Cardiac muscle cell (in vitro differentiated cells and primary cell): ENCODE measurements at places on chromosomes 5 and 9.
A peak's percentile ranks its signal among the peaks of the same experiment; 100 is the strongest.

DNA sequence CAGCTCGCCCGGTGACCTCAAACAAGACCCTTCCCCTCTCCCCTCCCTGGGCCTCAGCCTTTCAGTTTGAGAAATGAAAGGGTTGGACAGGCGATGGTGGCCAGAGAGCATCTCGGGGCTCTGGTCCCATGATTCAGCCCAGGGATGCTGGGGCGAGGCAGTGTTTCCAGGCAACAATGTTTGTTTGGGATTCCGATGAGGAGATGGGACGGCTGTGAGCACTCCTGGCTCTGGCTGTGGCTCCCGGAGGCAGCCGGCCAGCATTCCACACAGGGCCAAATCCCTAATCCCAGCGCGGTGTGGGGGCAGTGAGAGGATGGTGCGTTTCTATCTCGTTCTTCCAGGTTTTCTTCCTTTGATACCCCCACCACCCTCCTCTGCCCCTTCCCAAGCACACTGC, 66.0 kb downstream of the HMCN2 start:
- peak; percentile 81 for DNase-seq

DNA sequence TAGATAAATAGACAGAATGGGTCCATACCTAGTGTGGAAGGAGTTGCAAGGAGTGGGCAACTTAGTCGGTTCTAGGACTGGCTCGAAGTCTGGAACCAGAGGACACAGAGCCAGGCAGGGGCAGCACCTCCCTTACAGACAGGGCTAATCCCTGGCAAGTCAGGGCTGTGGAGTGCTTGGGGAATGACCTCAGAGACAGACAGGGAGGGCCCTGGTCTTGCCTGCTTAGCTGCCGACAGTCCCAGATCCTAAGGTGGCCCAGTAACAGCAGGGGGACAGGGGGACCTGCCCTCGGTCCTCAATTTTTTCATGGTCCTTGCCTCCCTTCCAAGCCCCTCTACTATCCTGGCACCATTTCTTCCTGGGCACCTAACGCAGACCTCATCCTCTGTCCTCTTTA, 222.4 kb upstream of the TNC start:
- no peak for DNase-seq

DNA sequence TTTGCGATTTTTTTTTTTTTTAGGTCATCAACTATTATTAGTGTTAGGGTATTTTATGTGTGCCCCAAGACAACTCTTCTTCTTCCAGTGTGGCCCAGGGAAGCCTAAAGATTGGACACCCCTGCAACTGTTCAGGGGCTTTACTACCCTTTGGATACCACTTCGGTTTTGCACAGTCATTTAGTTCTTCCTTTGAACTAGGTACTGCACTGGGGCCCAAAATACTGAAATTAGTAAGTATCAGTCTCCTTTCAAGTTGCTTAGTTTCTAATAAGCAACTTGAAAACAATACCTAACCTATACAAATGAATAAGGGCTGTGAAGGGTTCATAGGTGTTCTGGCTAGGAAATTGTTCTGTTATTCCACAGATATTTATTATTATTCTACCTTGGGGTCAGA, 45.3 kb downstream of the CWC27 start:
- DNase-seq = no peak

DNA sequence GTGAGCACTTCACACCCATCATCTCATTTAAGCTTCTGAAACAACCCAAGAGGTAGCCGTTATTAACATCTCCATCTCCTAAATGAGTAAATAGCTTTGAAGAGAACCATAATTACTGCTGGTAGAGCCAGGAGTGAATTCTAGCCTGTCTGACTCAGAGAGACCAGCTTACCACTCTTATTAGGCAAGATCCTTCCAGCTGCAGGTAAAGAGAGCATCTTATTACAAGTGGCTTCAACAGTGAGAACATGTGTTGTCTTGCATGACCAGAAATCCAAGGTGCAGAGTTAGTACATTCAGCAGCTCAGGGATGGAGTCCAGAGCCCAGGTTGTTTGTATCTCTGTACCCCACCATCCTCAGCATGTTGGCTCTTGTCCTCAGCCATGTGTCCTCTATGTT, 10.9 kb upstream of the AFAP1L1 start:
- DNase-seq = no peak

- DNase-seq = no peak
Measured at GRCh38 chr9:136757328-136757727, 715 bp downstream of the LCN8 start.

DNA sequence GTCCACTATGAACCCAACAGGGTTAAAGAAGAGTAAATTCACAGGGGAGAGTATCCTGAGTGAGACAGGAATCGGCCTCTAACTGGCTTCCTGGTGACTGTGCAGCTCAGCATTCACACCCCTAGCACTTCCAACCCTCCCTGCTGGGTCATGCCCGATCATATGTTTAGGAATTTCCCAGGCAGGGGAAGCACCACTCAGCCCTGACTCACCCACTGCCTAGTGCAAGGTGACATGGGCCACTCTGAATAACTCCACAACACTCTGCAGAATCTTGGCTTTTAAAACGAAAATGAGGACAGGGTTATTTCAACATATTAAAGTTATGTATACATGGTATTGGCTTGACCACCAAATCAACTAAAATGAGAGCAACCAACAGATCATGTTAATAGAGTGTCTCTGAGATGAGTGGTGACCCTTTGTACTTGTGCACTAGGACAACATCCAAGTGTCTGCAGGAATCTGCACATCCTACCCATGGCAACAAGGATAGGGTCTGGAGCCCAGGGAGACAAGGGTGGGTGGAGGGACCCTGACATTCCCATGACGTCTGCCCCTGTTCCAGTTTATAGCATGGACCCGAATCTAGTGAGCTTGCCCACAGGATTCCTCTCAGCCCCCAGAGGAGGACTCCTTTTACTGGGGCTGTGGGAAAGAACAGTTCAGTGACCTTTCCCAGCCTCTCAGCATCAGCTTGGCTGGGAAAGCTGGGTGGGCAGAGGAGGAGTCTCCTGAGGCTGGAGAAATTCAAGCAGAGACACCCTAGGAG, 485.8 kb downstream of the SEMA5A start:
- peak; percentile 76 for DNase-seq

DNA sequence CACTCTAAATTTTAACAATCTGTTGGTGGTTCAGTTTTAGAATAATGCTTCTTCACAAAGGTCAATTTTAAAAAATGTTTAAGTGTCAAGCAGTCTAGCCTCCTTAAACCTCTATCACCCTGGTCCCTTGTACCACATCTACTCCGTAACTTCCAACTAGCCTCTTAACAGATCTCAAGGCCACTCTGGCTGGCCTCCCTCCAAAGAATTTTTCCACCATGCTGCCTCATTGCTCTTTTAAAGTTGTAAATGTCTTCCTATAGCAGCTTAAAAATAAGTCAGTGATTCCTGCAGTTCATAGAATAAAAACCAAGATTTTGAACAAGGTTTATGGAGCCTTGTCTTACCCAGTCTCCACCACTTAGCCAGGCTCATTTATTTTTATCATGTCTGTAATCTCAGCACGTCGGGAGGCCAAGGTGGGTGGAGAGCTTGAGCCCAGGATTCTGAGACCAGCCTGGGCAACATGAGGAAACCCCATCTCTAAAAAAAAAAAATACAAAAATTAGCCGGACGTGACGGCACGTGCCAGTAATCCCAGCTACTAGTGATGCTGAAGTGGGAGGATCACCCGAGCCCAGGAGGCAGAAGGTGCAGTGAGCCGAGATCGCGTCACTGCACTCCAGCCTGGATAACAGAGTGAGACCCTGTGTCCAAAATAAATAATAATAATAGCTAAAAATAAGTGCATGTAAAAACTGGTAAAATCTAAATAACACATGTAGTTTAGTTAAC, 924.9 kb upstream of the DMAC1 start:
- no peak for DNase-seq

DNA sequence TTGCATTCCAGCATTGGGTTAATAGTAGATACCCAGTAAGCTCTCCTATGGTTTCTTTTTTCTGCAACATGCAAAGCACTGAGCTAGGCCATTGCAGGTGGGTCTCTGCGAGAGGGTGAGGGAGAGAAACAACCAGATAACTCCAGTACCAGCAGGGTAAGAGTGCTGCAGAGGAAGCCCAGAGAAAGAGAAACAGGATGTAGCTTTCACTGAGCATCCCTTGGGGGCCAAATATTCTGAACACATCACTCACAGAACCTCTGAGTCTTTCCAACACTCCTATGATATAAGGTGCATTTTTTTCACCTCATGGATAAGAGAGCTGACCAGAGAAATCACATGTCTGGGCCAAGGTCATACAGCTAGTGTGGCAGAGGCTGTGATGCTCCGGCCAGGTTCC, 76.7 kb downstream of the TRIM32 start:
- no peak for DNase-seq

GRCh38 chr9:129567842-129568559, 52.9 kb downstream of the C9orf50 start:
- peak; percentile 76 for DNase-seq

GRCh38 chr5:124655921-124656511, 90.4 kb downstream of the ZNF608 start:
- DNase-seq = peak; percentile 81

DNA sequence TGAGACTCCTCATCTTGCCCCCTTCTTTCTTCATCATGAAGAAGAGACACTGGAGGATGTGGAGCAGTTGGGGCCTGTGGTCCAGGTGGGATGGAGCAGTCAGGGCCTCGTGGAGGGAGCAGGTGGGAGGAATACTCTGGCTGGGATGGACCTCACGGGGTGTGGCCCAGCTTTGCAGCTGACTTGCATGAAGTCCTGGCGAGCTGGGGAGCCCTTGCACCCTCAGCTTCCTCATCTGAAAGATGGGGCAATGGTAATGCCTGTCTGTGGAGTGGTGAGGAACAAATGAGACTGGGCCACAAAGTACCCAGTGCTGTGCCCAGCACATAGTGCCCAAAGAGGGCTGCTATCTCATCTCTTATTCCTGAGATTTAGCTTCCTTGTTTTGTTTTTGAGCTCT, 91.5 kb downstream of the DAB2IP start:
- no peak for DNase-seq

DNA sequence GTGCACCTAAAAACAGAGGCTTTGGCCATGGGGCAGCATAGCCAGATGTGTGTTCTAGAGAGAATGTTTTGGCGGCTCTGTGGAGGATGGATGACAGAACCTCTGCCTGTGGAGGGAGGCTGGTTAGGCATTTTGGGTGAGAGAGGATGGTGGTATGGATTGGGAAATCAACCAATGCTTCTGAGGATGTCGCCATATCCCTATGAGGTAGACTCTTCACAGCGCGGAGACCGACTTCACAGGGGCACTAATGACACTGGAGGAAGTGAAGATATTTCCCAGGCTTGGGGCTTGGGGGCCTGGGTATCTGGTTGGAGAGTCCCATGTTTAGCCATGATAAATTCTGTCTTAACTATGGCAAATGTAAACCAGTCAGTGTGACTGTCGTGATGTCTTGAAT, 140.6 kb upstream of the KLF4 start:
- DNase-seq = no peak

GRCh38 chr9:123658792-123659191, 271.1 kb downstream of the DENND1A start:
- DNase-seq = peak; percentile 36

GRCh38 chr9:130092910-130093309, 39.2 kb downstream of the GPR107 start:
- DNase-seq = no peak

- peak; percentile 97 for DNase-seq
Measured at GRCh38 chr5:37552770-37553719, 173.9 kb downstream of the WDR70 start.

DNA sequence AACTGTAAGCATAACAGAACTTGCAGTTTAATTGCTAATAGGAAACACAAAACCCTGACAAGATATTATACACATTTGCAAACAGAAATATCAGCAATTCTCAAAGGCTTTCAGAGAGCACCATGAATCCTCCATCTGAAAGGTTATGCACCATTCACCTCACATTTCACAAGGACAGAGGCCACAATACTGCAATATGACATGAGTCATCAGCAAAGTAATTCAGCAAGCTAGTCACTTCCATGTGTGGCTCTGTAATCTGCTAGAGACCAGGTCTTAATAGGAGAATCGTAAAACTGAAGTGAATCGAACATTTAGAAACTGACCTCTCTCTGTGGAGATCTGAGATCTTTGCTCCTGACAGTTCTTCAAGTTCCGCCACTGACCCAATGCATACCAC, 28.3 kb downstream of the IARS1 start:
- no peak for DNase-seq

DNA sequence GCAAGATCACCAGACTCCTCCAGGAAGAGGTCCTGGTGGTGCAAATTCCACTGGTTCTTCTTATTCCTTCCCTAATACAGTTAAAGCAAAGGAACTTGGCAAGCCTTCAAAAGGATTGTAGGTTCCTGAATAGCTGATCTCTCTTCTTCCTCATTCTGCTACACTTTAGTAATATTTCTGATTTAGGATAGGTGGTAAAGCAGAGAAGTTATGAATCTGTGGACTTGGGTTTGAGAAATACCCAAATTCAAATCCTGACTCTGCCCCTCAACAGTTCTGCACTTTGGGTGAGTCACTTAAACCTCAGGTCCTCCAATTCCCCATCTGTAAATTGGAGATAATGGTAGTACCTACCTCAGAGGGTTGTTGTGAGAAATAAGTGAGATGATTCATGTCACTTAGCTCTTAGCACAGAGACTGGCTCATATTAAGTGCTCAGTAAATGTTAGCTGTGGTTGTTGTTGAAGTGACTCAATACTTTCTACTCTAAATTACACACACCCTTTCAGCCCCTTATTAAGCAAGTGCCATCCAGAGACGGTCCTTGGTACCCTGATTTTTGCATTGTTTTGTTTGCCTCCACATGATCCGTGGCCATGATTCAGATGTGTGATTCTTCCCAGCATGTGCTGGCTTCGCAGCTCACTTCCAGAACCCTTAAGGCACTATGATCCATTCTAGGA, 5.2 kb downstream of the SH3RF2 start:
- DNase-seq = no peak

GRCh38 chr5:137215261-137215660, 283.9 kb downstream of the SPOCK1 start:
- DNase-seq = no peak

DNA sequence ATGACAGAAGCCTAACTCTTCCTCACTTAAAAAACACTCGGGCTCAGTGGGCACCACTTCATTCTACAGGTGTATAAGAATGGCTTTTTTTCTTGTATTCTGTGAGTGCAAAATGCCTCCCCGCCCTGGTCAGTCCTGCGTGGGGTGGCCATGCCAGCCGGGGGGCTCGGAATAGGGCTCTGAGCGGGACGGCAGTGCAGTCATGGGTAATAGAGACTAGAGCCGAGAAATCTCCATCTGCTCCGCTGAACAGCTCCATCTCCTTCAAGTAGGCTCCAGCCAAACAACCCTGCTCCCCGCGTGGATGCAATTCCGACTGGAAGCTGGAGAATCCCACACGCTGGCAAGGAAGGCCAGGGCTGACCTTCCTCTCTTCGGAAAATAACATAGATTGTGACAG, 317.0 kb upstream of the IRX4 start:
- DNase-seq = no peak

DNA sequence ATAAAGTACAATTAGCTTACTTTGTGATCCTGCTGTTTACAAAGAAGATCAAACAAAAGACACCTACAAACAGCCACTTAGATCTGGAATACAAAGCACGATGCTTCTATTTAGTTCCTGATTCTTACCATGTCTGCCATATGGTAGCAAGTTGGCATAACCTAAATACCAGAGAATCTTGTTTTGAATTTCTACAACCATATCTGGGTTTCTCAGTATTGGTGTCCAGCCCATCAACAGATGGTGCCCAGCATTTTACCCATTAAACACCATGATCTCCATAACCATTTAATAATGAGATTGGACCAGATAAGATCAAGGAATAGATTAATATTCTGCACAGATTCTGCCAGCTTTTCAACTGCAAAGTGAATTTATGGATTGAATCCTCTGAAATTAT, 29.8 kb downstream of the SLC24A2 start:
- DNase-seq = no peak

GRCh38 chr9:20042128-20042711, 253.4 kb upstream of the SLC24A2 start:
- DNase-seq = no peak

- DNase-seq = no peak
Measured at GRCh38 chr5:68673106-68673822, 420.6 kb upstream of the SLC30A5 start.
